ENCODE measurements at places on chromosomes 1 and 21.

DNA sequence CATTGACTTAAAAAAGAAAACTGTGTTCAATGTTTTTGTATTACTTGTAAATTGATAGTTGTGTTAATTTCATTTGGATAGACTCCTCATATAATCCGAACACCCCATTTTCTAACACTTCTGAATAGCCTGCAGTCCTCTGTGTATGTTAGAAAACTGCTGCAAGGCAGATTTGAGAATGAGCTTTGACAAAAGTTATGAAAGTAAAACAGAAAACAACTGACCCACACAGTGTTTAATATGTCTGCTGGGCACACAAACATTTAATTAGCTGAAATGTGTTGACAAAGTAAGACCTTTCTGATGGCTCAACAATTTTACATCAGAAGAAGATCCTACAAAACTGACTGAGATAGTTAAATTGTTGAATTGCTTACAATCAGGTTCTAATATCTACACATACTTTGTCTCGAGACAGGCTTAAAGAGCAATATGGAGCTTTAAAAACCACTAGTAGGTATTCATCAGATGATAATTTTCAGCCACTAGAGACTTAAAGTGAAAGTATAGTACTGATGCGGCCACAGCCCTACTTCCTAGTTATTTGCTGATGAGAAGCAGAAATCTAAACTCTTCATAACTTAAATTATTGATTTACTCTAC lies 40.0 kb upstream of the PRMT6 start:
- no peak for DNase-seq

DNA sequence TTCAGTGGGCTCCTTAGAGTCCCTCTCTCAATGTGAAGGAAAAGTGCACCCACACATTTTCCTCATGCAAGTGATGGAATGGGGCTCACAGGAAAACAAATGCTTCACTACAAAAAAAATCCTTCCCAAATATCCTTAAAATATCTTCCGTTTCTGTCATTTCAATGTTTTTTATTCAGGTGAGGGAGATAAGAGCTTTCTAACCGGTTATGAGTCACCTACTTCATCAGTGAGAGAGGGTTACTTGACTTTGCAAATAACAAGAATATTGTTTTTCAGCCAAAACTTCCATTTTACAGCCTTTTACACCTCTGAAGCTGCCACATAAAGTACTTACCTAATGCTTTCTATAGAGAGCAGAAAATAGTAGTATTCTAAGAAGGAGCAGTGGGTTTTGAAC lies 98.3 kb upstream of the CD55 start:
- no peak for DNase-seq

GRCh38 chr1:109214695-109215623 lies 1.2 kb downstream of the SARS1 start:
- DNase-seq: peak; percentile 35

GRCh38 chr1:39569034-39569433 lies 7.6 kb downstream of the PABPC4 start:
- DNase-seq: no peak

DNA sequence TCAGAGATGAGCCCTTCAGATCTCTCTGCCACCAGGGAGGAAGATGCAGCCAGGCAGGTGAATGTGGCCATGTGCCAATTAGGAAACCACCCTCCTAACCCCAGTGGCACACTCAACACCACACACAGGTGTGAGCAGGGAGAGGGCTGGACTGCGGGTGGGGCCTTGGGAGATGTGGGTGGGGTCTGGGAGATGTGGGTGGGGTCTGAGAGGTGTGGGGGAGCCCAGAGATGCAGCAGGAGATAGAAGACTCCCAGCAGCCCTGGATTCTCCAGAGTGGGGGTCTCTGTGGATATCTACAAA lies 43.2 kb upstream of the COL6A1 start:
- no peak for DNase-seq

- no peak for DNase-seq
Measured at GRCh38 chr1:59570524-59570923, 244.2 kb upstream of the HOOK1 start.

GRCh38 chr1:169072945-169073725 lies 33.4 kb upstream of the ATP1B1 start:
- no peak for DNase-seq

GRCh38 chr1:246335151-246335550 lies 171.9 kb downstream of the SMYD3 start:
- no peak for DNase-seq

GRCh38 chr1:89277725-89278124 lies 5.1 kb upstream of the GBP5 start:
- DNase-seq: no peak

DNA sequence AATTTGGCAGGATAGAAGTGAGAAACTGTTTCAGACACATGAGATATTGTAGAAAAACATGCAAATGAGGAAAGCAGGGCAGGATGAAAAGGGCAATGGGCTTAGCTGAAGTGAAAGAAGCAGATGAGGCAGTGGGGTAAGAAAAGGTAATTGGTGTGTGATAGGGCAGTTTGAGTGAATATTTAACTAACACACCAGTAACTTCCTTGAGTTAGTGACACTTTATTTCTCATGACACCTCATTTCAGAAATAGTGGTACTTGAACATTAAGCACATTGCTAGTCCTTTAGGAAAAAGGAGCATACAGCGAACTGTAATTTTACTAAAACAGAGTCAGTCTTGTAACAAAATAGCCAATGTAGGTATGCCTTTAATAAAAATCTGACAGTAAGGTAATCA lies 415.0 kb downstream of the DPYD start:
- DNase-seq: no peak

- no peak for DNase-seq
Measured at GRCh38 chr1:186655876-186656275, 24.3 kb downstream of the PTGS2 start.

GRCh38 chr1:44072821-44073220 lies 41.6 kb upstream of the SLC6A9 start:
- no peak for DNase-seq

- DNase-seq: no peak
Measured at GRCh38 chr1:89581859-89582258, 51.1 kb upstream of the LRRC8C start.

- no peak for DNase-seq
Measured at GRCh38 chr1:76939050-76939816, 72.0 kb downstream of the ST6GALNAC5 start.

DNA sequence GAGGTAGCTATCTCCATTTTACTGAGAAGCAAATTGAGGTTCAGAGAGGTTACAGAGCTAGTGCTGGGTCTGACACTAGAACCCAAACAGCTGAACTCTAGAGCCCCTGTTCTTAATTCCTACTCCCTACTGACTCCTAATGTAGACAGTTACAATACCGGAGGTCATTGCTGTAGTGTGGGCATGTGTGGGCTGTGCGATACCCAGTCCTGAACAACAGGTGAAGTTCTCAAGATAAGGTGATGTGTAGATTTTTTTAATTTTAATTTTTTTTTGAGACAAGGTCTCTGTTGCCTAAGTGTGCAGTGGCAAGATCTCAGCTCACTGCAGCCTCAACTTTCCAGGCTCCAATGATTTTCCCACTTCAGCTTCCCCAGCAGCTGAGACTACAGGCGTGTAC lies 1.6 kb upstream of the RHOC start:
- DNase-seq: no peak

DNA sequence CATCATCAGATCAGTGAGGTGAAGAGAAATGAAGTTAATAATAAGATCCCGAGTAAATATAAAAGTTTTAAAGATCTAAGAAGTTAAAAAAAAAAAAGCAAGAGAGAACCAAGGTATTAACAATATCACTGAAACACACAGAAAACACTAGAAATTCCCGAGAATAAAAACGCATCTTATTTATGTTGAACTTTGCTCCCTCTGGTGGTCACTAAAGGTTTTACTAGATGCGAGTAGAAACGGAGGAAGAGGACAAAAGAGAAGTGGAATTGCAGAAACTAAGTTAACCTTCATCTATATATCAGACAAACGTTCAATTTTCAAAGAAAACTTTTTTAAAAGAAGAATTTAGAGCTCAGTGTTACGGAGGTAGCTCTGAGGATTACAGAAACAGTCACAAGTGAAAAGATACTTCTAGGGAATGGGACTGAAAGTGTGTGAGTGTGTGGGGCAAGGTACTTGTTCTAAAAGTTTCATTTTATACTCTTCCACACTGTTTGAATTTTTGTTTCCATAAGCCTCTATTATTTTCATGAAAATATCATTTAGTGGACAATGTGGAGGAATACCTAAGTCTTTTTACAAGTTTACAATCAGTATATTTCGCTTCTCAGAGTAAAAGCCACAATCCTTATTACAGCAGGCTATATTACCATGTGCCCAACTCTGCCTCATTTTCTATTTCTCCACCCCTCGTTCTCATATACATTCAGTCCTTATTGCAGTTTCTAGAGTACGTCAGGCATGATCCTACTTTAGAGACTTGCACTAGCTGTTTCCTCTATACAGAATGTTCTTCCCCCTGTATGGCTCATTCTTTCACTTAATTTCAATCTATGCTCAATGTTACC lies 19.7 kb downstream of the ACBD6 start:
- DNase-seq: no peak

DNA sequence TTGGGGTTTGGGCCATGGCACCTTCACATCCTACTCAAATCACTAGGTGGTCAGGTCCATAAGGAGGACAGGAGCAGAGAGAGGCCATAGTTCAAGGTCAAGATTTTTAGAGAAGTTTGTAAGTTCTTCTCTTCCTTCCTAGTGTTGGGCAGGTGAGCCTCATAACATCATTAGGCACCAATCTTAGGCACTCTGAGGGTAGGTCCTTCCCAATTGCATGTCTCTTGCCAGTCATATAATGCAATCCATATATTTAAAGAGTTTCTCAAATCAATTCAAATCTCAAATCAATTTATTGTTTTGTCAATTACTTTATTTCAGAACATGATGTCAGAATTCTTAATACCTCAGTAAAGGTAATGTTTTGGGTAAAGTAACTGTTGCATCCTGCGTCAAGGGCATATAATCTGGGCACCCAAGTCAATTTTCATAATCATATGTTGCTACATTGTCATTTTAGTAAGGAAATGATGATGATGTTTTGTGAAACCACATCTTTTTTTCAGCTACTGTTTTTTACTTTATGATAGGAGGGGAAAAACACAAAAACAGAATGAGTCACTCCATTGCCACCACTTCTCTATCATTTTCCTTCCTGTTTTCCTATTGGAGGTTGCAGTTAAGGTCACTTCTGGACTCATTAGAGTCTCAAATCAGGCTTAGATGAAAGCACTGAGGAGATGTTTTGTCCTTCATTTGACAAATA lies 122.7 kb downstream of the UCHL5 start:
- no peak for DNase-seq

DNA sequence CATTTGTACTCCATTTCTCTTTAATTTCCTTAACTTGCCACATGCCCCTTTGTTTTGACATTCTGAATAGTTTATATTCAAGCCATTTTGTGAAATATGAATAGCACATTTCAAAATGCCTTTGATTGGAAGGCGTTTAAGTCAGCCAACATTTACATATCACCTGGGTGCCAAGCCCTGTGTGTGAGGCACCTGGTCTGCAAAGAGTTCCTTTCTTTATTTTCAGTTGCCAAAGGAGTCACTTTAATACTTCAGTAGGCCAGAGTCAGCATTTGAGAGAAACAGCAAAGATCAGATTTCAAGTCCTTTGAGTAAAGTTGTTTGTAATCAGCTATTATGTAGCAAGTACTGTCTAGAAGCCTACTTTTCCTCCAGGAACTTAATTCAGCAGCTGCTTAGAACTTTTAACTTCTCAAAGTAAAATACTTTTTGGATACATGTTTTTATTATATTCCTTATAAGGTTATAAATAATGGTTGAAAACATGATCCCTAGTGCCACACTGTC lies 70.8 kb downstream of the DTL start:
- DNase-seq: no peak

DNA sequence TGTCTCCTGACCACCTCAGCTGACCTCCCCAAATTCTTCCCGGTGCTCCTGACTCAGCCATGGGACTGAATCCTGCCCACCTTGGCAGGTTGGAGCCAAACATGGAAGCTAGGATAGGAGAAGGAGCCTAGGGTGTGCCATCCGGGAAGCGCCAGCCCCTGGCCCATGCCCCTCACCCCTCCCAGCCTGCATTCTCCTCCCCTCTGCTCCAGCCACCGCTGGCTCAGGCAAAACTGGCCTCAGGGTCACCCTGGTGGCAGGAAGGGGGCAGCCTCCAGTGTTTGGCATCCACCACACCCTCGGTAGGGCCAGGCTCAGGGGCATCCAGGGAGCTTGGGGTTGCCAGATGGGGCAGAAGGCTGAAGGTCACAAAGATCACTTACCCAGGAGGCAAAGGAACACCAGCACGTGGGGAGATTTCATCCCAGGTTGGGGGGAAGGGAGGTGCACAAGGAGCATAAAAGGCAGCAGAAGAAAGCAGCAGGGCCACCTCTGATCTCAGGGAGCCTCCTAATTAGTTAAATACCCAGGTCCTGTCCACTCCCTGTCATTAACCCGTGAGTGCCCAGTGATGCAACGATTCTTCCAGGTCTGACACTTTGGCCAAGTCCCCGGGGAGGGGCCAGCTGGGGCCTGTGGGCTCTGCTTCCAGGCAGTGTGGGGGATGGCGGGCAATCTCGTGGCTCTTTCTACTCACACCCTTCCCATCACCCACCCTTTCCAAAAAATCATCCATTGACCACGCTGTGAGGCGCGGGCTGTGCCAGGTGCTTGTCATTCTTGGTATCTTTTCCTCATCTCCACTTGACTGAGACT lies at the start of gene PLA2G2E:
Gene PLA2G2E (minus strand): TSS at position 481 of the 816 bp plus-strand sequence. CDS start 58 bp downstream, at position 423.
- no peak for DNase-seq

DNA sequence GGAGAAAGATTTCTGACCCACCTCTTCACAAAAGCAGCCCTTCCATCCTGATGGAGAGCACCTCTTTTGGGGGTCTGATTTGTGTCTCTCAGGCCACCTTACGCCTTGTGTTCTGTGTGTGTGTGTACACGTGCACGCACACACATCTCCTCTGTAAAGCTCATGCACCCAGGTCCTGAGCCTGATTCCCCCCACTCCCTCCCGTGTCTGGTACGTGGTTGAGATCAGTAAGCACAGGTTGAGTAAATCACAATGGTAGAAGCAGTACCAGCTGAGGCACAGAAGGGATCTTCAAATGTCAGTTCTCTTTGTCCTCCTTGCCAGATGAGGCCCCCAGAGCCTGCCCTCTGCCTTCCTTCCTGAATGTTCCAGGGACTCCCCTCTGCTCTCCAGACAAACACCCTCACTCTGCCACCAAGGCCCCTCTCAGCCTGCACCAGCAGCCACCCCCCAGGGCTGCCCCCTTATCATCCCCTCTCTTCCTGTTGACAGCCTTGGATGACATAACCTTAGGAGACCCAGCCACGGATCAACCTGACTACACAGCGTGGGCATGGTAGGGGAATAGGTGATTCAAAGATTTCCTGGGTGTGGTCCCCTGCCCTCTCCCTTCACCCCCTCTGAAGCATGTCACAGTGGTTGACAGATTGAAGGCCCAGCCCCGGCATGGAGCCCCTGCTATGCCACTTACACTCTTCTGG lies 112.8 kb downstream of the HIVEP3 start:
- peak; percentile 41 for DNase-seq

All from stimulated activated CD4-positive, alpha-beta T cell treated with anti-CD3 and anti-CD28 coated beads, Interleukin-4, amount 100 ng/mL, for 1 hour (primary cell).